Vagina (tissue), 2 donors: ENCODE measurements at places on chromosomes 2 and 18.

DNA sequence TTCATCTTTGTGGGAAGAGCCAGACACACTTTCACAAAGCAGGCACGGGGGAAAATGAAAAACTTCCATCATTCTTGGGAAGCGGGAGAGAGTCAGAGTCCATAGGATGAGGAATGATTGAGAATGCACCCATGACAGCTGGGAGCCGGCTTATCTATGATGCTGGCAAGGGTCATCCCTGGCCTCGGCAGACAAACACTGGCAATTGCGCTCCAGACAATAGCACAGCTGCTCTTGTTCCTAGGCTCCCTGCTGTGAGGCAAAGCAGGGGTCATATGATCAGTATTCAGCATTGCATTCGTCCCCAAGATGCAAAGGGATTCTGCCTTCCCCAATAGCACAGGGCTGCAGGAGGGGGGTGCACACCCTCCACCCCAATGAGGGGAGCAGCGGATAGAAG lies 33.0 kb downstream of the CYRIA start:
- no peak for DNase-seq

DNA sequence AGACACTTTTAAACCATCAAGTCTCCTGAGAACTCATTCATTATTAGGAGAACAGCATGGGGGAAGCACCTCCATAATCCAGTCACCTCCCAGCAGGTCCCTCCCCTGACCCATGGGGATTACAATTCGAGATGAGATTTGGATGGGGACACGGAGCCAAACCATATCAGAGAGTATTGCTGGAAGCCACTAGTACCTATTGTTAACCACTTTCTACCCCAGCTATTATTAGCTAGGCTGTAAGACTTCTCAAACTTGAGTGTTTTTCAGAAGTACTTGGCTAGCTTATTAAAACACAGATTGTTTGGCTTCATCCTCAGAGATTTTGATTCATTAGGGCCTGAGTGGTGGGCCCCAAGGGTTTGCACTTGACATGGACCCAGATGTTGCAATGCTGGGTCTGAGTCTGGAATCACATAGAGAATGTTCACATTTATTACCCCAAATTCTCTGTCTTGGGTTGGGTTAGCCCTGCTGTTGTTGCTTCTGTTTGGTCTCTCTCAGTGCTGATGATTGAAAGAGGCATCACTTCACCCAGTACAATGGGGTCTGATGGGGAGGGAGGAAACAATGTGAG lies 506.9 kb downstream of the DPP10 start:
- no peak for DNase-seq

DNA sequence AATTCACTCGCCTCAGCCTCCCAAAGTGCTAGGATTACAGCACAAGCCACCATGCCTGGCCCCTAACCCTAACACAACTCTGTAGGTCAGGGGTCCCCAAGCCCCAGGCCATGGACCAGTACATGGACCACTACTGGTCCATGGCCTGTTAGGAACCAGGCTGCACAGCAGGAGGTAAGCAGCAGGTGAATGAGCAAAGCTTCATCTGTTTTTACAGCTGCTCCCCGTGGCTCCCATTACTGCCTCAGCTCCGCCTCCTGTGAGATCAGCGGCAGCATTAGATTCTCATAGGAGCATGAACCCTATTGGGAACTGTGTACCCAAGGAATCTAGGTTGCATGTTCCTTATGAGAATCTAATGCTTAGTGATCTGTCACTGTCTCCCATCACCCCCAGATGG lies 201.7 kb downstream of the NRP2 start:
- DNase-seq, result no peak

- DNase-seq, result no peak
Measured at GRCh38 chr2:55014962-55015939, 35.0 kb downstream of the RTN4 start.

GRCh38 chr18:42861271-42861670 lies 254.2 kb downstream of the RIT2 start:
- no peak for DNase-seq
